ENCODE measurements at places on chromosomes 3 and 15.
A peak's percentile ranks its signal among the peaks of the same experiment; 100 is the strongest.

DNA sequence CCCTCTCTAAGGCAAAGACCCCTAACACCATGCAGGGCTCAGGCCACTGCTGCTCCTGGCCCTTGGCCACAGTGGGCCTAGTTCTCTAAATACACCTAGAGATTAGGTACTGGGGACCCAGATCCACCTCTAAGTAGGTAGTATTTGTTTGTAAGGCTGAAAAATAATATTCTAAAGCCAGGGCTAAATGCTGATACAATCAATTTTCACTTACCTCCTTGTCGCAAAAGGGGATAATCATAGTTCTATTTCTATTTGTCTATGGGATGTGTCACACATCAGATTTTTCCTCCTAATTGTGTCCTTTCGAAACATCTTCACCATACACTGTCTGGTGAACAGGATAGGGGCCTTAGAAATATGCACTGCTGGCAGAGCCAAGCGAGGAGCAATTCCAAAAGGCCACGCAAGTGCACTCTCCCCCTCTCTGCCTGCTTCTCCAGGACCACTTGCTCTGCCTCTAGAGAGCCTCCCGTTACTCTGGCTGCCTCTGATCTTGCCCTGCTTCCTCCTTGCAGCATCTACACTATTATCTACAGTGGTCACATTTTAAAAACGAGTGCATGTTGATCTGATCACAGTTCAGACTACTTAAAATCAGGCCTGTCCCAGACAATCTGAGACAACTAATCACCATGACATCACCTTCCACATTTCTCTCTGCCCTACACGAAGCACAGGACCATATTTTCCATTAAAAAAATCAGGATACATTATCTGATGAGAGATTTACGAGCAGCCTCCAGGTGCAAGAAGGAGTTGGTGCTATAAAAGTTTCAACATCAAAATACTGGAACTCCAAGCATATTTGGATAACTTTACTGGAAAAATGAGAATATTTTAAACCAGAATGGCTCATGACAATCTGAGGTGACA lies 115.4 kb downstream of the MYLK start:
- no peak for DNase-seq

GRCh38 chr3:65018801-65019200 lies 331.0 kb upstream of the ADAMTS9 start:
- no peak for DNase-seq

- peak; percentile 42 for DNase-seq
These were observed 238.7 kb downstream of the SV2B start for GRCh38 chr15:91338766-91339165.

DNA sequence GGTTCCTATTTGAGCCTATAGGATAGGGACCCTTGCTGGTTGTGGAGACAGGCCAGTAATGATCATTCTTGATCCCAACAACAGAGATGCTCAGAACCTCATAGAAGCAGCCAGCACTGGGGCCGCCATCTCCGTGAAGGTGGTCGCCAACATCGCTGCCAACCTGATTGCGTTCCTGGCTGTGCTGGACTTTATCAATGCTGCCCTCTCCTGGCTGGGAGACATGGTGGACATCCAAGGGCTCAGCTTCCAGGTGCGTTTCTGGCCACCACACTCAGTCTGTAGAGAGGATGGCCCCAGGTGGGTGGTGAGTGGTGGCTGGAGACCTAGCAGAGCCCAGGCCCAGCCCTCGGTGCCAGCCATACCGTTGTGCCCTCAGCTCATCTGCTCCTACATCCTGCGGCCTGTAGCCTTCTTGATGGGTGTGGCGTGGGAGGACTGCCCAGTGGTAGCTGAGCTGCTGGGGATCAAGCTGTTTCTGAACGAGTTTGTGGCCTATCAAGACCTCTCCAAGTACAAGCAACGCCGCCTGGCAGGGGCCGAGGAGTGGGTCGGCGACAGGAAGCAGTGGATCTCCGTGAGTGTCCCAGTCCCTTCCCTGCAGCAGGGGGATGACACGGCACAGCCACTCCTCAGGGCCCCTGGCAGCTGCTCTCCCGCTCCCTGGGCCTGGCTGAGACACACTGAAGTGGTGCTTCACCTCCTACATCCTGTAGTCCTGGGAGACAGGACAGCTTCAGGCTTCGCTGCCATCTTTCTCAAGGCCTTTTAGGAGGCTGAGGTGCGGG lies 46.5 kb upstream of the PDE8A start:
- no peak for DNase-seq

DNA sequence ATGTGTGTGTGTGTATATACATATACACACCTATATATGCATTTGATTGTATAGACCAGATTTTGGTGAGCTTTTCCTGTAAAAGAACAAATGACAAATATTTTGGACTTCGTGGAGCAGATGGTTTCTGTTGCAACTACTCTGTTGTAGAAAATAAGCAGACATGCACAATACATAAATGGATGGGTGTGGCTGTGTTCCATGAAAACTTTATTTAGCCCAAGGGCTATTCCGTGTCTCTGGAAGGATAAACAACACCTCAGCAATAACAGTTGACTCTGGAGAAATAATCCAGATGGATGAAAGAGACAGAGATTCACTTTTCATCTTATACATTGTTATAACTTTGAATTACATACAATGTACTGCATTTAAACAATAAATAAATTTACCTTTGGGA lies 441.4 kb downstream of the CNTN3 start:
- DNase-seq: no peak

- no peak for DNase-seq
These were observed 149.6 kb downstream of the PDZRN3 start for GRCh38 chr3:73475175-73475574.

GRCh38 chr15:31324806-31325594 lies 1.6 kb upstream of the KLF13 start:
- no peak for DNase-seq

DNA sequence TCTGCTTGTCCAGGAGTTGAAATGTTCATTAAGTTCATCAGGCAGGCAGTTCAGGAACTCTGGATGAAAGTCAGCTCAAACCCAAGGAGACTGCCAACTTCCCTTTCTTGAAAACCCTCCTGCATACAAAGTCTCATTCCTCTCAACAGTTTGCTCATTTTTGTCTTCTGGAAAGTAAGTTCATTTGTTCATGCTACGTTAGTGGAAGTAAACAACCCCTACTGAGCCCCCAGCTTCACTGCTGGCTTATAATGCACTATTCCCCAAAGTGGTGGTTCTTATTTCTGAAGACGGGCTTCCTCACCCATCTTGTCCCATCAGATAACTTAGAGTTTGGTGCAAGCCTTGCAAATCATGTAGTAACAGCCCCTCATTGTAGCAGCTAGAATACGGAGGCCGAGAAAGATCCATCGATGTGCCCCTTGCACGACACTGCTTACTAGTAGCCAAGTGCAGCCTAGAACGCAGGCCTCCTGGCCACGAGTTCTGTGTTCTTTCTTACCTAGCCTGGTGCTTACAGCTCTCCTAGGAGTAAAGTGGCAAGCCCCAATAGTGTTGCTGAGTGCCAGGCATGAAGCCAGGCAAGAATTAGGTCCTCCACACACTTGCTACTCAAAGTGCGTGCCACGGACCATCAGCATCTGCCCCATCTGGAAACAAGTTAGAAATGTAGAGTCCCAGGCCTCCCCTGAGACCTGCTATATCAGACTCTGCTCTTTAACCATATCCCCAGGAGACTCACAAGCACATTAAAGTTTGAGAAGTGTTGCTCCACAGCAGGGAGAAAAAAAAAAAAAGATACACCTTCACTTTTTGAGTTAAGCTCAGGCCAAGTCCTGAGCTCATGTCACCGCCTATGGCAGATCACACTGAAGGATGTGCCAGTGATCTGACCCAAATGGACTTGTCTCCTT lies 82.5 kb downstream of the RFTN1 start:
- DNase-seq: no peak

DNA sequence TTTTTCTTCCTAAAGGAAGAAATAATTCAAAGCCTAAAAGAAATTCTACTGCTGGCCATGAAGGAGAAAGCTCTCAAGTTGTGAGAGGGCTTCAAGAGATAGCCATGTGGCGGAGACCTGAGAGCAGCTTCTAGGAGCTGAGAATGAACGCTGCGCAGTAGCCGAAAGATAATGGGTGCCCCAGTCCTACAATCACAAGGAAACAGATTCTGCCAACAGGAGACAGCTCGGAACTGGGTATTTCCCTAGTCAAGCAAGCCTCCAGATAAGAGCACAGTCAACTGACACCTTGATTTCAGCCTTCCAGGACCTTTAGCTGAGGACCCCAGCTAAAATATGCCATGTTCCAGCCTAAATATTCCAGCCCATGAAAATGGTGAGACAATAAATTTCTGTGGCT lies 824.1 kb downstream of the FHIT start:
- no peak for DNase-seq

GRCh38 chr15:90938261-90938660 lies 3.2 kb downstream of the UNC45A start:
- no peak for DNase-seq

DNA sequence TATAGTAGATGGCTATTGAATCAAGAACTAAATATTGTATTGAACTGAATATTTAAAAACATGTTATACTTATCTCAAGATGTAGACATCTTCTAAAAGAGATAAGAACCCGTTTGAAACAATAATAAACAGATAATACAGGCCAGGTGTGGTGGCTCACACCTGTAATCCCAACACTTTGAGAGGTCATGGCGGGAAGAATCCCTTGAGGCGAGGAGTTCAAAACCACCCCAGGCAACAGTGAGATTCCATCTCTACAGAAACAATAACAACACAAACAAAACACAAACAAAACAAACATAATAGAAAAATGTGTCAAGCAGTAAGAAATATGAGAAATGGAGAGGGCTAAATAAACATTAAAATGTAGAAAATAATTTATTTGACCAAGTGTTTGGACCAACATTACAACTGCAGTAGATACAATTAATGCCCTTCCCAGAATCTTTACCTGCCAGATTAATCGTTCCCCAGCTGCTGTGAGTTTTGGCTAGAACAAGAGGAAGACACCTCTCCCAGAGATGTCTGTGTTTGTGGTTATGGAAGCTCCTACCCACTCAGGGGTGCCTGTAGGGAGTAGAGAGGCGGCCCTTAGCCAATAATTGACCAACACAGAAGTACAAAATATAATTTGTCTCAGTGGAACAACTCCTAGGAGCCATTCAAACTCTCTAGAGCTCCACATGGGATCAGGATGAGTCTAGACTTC lies 111.9 kb upstream of the AGTR1 start:
- no peak for DNase-seq

DNA sequence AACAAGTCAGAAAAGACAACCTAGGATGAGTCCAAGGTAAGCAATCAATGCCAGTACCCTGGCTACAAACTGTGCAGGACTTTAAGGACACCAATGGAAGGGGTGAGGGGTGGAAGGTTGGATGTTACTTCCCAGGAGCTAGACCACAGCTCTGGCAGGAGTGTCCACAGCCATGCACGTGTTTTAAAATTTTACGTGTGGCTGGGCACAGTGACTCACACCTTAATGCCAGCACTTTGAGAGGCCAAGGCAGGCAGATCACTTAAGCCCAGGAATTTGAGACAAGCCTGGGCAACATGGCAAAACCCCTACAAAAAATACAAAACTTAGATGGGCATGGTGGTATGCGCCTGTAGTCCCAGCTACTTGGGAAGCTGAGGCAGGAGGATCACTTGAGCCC lies 14.7 kb upstream of the HDC start:
- DNase-seq: no peak

DNA sequence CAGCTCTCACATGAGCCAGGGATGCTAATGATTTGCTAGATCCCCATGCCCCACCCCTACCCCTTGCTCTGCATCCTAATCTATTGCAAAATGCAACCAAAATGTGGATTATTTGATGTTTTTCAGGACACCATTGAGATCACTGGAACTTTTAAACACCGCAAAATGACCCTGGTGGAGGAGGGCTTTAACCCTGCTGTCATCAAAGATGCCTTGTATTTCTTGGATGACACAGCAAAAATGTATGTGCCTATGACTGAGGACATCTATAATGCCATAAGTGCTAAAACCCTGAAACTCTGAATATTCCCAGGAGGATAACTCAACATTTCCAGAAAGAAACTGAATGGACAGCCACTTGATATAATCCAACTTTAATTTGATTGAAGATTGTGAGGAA lies 29.7 kb downstream of the HDC start:
- no peak for DNase-seq

DNA sequence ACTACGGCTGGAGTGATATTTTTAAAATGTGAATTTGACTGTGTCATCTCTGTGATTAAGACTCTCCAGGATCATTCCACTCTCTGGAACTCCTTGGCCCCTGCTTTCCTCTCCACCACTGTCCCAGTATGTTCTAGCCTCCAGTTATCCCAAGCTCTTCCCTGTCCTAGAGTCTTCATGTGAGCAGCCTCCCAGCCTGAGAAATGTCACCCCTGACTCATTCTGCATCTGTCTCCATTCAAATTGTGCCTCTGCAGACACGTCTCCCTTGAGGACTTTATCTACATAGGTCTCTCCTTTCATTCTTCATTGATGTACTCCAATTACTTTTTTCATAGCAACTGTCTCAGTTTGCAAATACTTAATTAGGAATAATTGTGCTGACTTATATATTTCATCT lies 317.7 kb upstream of the ADAMTS9 start:
- DNase-seq: no peak

GRCh38 chr15:47363653-47364052 lies 353.7 kb upstream of the SEMA6D start:
- DNase-seq: no peak

- DNase-seq: peak; percentile 8
These were observed 134.3 kb downstream of the VGLL4 start for GRCh38 chr3:11509173-11510000.

DNA sequence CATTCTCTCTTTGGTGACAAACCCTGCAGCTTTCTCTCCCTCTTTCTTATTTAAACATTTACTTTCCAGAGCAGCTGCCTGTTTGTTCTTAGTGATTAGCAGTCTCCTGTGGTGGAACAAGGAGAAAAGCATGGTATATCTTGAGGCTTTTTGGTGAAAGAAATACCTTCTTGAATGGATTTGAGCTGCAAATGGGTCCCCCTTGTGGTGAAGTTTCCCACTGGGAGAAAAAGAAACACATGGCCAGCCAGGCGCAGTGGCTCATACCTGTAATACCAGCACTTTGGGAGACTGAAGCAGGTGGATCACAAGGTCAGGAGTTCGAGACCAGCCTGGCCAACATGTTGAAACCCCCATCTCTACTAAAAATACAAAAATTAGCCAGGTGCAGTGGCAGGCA lies 48.3 kb upstream of the ACP3 start:
- DNase-seq: peak; percentile 68

DNA sequence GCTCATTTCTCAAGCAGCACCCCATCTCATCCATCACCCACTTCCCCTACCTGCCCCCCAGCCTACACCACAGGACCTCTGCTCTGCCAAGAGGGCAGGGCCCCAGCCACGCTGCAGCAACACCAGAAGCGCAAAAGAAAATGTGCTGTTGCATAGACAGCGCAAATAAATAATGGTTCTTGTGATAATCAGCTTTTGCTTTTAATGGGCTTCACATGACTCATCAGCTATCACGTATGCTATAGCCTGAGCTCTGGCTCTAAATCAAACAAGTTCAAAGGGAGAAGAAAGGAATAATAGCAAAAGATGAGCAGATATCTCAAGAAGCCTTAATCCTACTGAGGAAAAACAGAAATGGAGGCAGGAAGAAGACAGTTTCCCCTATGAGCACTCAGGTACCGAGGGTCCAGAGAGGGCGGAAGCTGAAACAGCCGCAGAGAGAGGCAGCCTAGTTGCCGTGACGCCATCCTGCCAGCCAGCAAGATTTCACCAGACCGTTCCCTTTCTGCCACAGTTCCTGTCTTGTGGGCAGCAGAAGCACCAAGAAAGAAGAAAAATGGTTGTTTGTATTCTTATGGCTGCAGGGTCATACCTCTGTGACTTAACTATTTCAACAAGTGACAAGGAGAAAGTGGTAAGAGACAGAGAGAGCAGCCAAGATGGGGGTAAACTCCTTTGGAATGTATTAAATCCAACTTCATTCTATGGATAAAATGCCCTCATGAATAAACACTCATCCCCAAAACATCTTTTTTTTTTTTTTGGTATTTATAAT lies 22.0 kb downstream of the RAB27A start:
- no peak for DNase-seq

- no peak for DNase-seq
These were observed 60.0 kb downstream of the THRB start for GRCh38 chr3:24434651-24435050.

Data from NT2/D1 (cell line).